ENCODE measurements at places on chromosomes 3 and 15.

DNA sequence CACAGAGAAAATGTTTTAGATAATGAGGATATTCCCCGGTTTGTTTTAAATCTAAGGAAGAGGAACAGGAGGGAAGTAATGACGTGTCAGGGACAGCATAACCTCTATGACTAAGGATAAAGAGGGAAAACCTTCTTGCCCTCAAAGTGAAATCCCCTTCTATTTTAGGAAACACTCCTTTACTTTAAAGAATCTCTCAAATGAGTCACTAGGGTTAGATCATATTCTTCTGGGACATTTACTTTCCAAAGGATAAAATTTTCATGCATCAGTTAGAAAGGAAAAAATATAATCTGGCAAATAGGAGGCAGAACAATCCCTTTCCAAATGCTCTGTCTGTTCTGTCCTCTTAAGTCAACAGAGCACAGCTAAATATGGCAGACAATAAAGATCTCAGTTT is 43.2 kb upstream of the UBE2E2 start:
- no peak for DNase-seq

- no peak for DNase-seq
Observed at GRCh38 chr3:186932281-186933181, 2.2 kb downstream of the ST6GAL1 start.

DNA sequence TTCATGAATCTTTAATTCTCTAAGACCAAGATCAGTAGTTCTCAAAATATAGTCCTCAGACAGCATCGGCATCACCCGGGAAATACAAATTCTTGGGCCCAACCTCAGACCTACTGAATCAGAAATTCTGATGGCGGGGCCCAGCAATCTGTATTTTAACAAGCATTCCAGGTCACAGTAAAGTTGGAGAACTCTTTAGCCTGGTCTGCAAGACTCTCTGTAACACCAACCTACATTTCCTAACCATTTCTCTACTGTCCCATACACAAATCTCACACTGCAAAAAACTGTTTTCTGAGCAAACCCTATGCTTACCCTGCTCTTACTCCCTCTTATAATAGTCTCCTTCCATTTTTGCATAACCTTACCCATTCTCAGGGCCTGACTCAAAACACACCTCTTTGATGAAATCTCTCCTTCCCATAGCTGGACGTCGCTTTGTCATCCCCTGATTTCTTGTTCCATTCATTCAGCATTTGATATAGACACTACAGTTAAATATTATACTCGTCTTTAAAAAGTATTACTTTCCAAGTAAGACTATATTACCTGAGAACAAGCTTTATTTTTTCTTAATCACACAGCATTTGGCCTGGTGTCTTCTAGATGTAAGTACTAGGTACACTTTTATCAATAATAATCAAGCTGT is 83.3 kb upstream of the MYO5C start:
- no peak for DNase-seq

DNA sequence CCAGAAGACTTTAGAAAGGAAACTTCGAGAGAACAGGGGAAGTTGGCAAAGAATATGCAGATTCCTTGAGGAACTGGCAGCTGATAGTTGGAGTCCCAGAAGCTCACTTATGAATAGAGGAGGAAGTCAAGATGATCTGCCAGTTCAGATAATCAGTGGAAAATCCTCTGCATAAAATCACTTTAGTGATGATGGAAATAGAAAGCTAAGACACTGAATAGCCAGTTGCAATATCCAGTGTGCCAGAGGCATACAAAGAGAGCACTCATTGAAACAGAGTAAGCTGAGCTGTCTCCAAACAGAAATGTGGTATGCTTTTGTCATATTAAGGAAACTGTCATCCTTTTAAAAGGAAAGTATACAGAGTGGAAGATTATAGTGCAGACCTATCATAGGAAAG is 1207.6 kb downstream of the OTOL1 start:
- DNase-seq = no peak

DNA sequence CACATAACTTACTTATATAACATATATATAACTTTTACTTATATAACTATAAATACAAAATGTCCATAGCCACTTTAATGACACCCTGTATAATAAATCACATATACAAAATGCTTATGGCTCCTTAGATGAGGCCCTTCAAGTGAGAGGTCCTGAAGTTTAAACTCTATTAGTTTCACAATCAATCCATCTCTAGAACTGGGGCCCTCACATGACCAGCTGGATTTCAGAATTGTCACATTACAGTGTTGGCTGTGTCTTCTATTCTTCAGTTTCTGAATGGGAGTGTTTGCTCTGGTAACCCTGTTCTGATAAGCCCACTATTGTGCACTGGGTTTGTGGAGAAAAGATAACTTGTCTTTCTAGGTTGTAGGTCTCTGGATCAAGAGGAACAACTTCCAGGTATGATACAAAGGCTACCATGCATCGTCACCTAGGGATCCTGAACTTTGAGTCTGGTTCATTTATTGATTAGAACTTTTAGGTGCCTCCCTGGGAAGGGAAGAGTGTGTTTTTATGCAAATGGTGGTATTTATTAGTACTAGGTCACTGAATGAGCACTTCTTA is 107.9 kb downstream of the DNAH12 start:
- DNase-seq = no peak

DNA sequence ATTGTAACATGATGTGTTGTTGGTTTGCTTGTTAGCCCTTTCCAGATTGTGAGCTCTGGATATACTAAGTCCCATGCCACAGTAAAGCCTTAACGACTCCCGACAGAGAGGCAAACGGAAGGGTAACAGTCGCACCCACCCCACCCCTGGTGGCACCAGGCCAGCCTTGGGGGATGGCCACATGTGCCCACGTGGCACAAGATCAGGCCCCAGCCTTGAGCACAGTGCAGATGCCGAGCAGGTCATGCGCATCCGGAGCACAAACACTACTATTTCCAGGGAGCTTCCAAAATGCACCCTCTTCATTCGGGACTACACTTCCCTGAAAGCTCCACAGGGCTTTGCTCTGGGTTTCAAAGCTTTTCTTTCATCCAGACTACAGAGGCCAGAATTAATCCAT is 10.7 kb upstream of the HPS3 start:
- DNase-seq = no peak

- DNase-seq = no peak
Observed at GRCh38 chr15:25739687-25740121, 123.4 kb downstream of the ATP10A start.

- no peak for DNase-seq
Observed at GRCh38 chr15:90358124-90359033, 6.3 kb downstream of the ZNF774 start.

DNA sequence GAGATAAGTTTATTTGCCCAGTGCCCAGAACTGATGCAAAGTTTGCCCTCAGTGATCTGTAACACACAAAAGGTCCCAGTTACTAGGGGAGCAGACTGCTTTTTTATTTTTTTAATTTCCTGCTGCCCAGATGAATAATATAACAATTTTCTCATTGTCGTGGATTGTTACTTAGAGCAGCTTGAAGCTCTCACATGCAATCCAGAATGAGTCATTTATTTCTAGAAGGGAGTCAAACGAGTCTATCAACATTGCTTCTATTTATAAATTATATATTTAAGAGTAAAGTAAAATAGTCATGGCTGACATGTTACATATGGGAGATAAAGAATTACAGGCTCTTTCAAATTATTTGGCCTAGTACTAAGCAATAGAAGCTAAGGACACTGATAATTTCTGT is 41.3 kb downstream of the MEIS2 start:
- DNase-seq = no peak

DNA sequence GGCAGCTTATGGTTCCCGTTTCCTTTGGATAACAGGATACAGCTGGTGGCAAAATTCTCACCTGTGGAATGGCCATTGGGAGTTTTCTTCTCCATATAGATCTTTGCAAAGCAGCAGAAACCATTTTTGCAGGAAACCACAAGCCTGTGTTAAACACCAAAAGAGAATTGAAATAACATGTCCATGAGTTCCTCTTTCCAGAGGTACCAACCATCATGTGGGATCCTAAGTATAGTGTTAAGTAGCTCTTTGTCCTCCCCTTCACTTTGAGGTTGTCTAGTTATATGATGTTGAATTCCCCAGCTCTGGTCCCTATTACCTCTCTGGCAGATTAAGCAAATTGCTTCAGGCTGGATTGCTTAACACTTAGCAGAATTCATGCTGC is 94.9 kb downstream of the AKAP13 start:
- DNase-seq = no peak

Measured in stimulated activated CD8-positive, alpha-beta memory T cell treated with anti-CD3 and anti-CD28 coated beads, Interleukin-15, amount 100 ng/mL, for 1 hour (primary cell).